ENCODE measurements at places on chromosomes 13 and 19.
A peak's percentile ranks its signal among the peaks of the same experiment; 100 is the strongest.

GRCh38 chr19:28234637-28235036 lies 978.3 kb downstream of the UQCRFS1 start:
- no peak for DNase-seq

- no peak for DNase-seq
These were observed 712 bp upstream of the PDX1 start for GRCh38 chr13:27918918-27919658.

DNA sequence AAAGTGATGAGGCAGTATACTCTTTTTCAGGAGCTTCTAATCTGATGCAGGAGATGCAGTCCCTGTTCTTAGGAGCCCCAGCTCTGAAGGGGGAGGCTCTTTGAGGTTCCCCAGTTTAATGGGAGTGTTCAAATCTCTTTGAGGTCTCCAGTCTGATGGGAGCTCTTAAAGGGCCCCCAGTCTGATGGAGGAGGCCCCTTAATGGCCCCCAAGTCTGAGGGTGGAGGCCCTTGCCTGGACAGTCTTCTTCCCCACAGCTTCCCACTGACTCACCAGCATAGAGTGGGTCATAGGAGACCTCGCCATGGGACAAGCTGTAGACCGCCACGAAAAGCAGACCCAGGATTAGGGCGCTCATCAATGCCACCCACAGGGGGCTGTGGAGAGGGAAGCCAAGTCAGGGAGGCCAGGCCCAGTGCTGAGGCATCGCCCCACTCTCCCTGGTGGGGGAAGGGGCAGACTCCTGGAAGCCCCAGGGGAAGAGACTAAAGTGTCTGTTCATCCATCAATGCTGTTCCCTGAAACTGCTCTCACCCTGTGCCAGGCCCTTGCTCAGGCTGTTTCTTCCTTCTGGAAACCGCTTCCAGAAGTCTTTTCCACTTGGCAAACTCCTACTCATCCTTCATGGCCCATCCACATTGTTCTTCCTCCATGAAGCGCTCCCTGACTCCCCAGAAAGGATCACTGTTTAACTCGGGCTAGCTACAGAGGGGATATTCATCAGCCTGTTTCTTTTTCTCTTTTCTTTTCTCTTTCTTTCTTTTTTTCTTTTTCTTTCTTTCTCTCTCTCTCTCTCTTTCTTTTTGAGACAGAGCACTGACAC lies 2.1 kb downstream of the TM6SF2 start:
- no peak for DNase-seq

DNA sequence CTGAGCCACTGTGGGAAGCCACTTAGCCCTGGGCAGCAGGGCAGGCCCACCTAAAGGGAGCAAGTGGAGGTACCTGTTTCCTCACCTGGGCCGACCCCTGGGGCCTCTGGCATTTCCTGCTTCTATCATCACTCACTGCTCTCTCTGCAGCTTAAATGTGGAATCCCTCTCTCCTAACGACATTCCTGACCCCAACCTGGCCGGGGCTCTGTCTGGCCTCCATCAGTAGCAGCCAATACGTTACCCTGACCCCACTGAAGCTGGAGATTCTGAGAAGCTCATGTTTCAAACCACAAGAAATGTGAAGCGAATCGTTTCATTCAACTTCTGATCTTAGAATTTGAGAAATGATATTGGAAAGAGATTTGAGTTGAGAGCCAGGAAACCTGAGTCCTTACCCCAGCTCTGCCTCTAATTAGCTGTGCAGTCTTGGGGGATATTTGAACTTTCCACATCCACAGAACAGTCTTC lies 39.9 kb downstream of the DOCK9 start:
- DNase-seq, result no peak

- no peak for DNase-seq
These were observed 3.7 kb upstream of the ZNF552 start for GRCh38 chr19:57818378-57818777.

DNA sequence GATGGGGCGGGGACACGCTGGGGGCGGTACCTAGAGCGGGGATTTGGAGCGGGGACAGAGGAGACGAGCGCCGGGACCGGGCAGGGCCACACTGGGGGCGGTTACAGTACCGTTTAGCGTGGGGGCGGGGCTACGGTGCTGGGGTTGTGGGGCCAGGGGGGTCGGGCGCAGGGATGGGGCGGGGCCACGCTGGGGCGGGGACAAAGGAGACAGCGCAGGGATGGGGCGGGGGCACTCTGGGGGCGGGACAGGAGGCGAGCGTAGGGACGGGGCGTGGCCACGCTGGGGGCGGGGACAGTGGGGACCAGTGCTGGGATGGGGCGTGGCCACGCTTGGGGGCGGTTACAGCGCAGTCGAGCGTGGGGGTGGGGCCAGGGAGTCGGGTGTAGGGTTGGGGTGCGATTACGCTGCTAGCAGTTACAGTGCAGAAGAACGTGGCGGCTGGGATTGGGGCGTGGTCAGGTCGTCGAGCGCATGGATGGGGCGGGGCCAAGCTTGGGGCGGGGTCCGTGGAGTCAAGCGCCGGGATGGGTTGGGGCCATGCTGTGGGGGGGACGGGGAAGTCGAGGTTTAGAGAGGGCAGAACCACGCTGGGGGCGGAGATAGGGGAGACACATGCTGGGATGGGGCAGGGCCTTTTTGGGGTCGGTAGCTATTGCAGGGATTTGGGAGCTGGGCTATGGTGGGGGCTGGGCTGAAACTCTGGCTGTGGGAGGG lies 660 bp downstream of the ALKBH7 start:
- peak; percentile 98 for DNase-seq

- no peak for DNase-seq
These were observed 21.4 kb downstream of the NAXD start for GRCh38 chr13:110636701-110637201.

DNA sequence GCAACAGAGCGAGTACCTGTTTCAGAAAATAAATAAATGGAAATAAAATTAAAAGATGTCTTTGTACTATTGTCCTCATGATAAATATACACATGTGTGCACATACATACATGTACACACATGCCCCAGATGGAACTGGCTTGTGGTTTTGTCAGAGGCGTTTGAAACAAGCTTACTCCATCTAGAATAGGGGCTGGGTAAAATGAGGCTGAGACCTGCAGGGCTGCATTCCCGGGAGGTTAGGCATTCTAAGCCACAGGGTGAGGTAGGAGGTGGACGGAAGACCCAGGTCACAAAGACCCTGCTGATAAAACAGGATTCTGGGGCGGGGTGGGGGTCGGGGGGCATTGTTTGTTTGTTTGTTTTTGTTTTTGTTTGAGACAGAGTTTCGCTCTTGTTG lies 8.1 kb upstream of the SIN3B start:
- DNase-seq, result no peak

- DNase-seq, result no peak
These were observed 76.9 kb upstream of the C13orf46 start for GRCh38 chr13:114050536-114051450.

GRCh38 chr13:109422161-109422560 lies 364.2 kb downstream of the IRS2 start:
- DNase-seq, result no peak

DNA sequence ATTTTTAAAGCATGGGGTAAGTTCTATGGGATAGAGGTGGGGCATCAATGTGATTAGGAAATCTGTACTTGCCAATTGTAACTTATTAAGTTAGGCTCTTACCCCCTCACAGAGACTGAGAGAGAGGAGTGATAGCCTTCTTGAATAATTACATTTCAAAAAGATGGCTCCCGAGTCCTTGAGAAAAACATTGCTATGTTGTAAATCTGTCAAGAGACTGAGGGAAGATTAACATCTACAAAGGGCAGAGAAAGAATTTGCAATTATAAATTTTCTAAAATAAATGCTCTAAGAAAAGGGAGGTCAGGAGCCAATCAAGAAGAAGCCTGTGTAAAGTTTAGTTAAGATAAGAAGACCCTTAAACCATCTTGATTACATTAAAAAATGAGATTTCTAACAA lies 1570.8 kb downstream of the OLFM4 start:
- no peak for DNase-seq

GRCh38 chr19:10402441-10403038 lies 802 bp downstream of the CDC37 start:
- no peak for DNase-seq

DNA sequence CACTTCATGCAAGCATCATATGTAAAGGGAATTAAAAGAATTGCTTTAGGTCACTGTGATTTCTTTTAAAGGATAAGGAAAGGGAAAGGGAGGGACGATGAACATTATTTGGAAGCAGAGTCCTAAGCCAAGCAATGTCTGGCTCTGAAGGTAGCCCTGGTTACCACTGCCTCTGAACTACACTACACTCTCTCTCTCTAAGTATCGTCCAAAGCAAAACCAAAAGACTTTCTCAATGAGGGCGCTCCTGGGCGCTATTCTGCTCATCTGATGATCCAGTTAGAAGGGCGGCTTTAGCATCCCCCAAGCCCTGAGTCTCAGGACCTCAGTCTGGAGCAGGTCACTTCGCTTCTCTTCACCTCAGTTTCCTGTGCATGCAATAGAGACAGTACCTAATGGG lies 26.2 kb downstream of the FOXO1 start:
- no peak for DNase-seq

- no peak for DNase-seq
These were observed 8.8 kb downstream of the PRR36 start for GRCh38 chr19:7865262-7865911.

DNA sequence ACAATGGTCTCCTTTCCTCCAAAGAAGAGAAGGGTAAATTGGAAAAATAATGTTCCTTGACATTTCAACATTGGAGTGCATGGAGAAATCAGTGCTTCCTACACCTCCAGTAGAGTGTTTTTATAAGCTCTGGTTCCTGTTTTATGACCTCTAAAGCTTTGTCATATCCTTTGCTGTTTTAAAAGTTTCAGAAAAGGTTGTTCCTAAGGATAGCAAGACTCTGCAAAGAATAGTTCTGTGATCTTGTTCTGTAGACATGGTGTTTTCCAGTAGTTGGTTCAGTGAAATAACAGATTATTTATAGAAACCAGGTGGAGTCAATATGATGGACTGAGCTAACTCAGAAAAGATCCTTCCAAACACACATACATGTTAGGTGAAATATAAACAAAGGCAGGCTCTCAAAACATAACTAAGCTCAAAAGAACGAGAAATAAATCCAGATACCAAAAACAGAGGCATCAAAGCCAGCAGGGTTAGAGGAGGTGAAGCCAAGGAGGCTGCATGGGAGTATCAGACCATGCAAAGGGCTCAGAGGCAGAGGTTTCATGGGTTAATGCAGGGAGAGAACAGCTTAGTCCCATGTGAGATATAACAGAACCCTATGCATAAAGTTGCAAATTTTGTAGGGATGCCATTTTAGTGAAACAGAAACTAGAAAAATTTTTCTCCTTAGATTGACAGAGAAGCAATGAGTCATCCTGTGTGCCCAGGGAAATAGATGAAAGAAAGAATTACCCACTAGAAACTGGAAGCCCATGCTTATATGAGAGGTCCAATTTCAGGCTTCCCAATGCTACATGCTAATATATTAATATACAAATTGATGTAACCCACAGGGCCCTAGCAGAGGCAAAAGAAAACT lies 44.3 kb downstream of the SHISA2 start:
- DNase-seq, result no peak

GRCh38 chr13:76965759-76966421 lies 17.6 kb downstream of the ACOD1 start:
- DNase-seq, result no peak

DNA sequence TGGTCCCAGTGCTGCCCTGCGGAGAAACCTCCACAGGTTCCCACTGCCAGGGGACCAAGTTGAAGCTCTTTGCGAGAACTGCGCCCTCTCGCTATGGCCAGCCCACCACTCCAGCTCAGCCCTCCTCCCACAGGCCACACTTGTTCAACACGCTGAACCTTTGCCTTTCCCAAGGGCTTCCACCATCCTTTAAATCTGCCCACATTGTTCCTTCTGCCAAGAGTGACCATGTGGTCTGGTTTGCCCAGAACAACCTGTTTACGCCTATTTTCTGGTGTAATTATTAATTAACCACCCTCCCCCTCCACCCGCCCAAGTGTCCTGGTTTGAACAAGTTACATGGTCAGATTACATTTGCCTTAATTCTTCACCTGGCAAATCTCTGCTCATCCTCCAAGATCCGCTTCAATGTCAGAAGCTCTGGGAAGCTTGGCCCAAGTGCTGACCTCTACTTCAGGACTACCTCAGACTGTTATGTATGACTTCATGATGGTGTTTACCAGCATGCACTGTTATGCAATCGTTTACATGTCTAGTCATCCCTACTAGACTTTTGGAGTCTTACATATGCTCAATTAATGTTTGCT lies 12.0 kb upstream of the USP12 start:
- no peak for DNase-seq

- no peak for DNase-seq
These were observed 135.5 kb downstream of the IRS2 start for GRCh38 chr13:109650861-109651260.

Data from activated CD8-positive, alpha-beta memory T cell treated with anti-CD3 and anti-CD28 coated beads for 1 hour (primary cell).